ENCODE measurements at places on chromosomes 12 and 14.

DNA sequence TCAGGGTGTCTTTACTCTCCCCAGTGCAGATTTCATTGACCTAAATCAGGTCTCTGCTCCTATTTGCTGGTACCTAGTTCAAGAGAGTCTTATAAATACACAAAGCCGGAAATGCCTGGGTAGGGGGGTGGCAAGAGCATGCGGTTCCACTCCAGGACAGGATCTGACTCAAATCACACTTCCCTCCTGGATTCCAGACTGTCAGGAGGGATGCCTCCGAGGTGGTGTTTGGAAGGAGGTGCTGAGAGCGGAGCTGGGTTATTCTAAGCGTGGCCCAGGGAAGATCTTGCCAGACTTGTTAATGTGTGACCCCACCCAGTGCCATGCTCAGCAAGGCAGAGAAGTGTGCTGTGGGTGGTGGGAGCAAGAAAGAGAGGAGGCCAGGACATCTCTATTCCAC is 49.8 kb downstream of the B4GALNT3 start:
- DNase-seq = no peak

- DNase-seq = no peak
Measured at GRCh38 chr12:77847680-77848431, 17.2 kb downstream of the NAV3 start.

GRCh38 chr14:99192028-99192621 is 79.9 kb downstream of the BCL11B start:
- peak; percentile 85 for DNase-seq

DNA sequence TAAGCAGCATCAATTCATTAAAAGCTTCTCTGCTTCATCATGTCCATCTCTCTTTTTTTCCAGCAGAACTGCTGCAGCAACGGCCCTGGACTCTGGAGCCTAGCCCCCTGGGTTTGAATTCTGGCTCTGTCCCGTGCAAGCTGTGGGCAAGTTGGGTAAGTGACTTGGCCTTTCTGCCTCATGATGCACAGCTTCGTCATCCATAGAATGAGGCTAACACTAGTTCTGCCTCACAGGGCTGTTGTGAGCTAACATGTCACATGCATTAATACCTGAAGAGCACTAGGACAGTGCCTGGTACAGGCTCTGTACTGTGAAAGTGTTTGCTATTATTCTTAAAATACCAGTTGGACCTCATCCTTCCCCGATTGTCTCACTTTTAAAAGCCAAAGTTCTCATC is 4.2 kb downstream of the KRT82 start:
- no peak for DNase-seq

DNA sequence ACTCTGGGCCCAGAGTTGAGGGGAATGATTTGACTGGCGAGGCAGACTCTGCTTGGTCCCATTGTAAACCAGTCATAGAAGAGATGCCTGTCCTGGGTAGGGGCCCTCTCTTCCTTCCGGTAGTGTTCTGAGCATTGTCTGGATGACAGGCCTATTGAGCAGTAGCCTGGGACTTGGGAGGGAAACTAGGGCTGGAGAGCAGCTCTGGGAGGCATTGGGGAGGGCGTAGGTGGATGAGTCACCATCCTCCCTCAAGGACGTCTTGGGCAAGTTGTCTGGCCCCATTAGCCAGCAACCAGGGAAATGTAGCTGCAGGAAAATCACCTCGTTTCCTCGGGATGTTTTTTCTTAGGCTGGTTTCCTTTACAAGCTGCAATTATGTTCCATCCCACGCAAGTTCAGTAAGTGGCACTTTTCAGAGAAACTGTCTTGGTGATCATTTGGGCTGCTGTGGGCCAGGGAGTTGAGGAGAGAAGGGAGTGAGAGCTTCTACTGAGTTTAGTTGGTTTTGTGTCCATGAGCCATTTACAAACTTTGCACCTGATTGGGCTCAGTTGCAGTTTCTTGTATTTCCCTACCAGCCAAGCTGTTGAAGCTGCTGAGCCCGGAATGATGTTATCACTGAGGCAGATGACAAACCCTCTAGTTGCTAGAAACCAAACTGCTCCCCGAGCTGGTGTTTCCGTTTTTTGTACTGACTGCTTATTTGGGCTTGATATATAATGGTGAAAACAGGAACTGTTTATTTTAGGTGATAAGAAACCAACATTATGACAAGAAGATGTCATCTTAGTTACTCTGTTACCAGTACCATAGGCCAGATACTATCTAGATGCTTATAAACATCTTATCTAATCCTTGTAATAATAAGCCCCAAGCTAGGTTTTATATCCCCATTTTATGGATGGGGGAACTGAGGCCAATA is 147.6 kb downstream of the CHST11 start:
- DNase-seq = no peak

DNA sequence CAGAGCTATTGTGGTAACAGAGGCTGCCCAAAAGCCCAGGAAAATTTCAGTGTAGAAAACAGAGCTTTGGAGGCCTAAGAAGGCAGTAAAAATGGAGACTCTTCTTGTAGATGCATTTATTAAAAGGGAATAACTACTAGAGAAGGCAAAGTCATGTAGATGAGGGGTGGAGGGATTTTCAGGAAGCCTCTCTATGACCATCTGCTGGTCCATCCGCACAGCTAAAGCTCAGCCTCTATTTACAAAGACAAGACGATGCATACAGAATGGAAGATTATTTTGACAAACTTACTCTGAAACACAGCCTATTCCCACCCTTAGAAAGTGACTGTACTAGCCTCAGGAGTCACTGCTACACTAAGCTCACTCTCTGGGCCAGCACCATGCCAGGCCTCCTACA is 71.4 kb downstream of the GLRX5 start:
- no peak for DNase-seq

- no peak for DNase-seq
Measured at GRCh38 chr14:77242752-77243151, 28.3 kb downstream of the NGB start.

DNA sequence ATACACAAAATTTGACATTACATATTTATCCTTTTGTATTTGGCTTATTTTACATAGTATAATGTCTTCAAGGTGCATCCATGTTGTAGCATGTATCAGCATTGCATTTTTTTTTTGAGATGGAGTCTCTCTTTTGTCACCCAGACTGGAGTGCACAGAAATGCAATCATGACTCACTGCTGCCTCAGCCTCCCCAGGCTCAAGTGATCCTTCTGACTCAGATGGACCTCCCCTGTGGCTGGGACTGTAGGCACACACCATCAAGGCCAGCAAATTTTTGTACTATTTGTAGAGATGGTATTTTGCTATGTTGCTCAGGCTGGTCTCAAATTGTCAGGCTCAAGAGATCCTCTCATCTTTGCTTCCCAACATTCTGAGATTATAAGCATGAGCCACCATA is 214.4 kb upstream of the ALG10B start:
- no peak for DNase-seq

DNA sequence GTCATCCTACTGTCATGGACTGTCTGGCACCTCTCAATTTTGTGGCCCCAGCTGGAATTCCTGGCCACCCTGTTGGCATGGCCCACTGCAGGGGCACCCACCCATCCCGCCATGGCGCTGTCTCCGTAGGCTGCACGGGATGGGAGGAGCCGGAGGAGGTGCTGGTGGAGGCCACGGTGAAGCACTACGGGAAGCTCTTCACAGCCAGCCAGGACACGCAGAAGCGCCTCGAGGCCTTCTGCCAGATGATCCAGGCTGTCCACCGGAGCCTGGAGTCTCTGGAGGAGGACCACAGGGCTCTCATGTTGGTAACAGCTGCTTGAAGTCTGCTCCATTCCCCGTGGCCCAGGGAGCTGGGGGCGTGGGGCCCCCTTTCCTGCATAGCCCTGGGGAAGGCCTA is 3.9 kb downstream of the CCDC197 start:
- DNase-seq = no peak
